ENCODE measurements at places on chromosomes 16 and 17.

GRCh38 chr17:73356561-73357170 is 44.9 kb upstream of the CDC42EP4 start:
- no peak for ATAC-seq

- ATAC-seq = no peak
Measured at GRCh38 chr17:56679115-56679776, 85.7 kb downstream of the NOG start.

- ATAC-seq = no peak
Measured at GRCh38 chr16:88761830-88762229, 23.2 kb downstream of the PIEZO1 start.

DNA sequence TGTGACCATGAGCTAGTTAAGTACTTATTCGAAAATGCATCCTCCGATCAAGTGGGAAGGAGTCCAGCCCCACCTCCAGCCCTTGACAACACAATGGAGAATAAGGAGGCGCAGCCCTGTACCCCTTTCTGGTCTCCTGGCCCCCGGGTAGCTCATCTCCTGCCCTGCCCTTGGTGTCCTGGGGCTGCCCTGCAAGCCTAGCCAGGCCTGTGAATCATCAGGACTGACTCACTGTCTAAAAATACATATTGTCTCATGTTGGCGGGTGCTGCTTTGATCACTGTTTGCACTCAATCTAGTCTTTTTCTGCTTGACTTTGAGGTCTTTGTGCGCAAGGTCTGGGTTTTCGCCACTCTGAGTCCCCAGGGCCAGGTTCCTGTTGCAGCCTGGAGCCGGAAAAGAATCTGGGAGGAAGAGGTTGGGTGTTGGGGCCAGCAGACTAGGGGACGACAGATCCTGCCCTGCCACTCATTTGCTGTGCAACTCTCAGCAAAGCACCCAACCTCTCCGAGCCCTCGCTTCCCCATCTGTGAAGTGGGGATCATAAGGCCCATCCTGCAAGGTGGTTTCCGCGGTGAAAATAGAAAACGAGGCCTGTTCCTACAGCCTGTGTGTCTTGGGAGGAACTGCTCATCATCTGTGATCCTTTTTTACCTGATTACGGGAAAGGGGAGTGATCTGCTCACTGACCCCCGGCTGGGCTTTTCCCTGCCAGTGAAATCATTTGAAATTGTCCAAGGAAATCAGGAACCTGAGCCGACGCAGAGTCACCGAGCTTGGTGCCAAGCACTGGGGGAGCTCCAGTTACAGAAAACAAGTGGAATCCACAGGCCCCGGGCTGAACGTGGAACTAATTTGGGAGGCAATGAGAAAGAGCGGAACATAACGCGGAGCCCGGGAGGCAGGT is 230.4 kb downstream of the PARN start:
- peak; percentile 66 for ATAC-seq

DNA sequence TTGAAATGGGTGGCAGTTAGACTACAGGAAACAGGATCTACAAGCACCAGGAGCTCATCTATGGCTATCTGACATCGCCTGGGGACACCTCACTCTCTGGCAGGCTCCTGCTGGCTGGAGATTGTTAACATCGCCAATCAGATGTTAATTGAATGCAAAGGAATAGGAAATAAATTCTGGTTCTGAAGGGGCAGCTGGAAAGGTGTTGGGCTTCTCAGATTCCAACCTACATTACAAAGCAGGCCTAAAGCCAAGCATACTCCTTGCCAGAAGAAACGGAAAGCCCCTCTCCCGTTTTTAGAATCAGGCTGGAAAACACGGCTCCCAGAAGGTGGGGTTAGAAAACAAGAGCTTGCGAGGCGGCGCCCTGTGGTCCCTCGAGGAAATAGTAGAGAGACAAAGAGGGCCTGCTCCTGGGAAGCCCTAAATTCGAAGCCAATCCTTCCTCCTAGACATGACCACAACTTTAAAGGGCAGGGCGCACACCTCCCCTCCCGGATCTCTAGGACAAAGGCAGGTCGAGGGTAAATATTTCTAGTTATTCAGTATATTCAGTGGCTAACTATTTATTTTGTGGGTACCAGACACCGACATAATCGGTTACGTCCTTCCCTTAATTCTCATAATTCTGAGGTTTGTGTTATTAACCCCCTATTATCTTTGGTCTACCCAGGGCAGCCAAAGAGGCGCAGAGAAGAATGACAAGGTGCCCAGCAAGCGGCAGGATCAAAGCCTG is 763 bp upstream of the TOM1L1 start:
- no peak for ATAC-seq

GRCh38 chr17:65181237-65182061 is 44.3 kb downstream of the RGS9 start:
- peak; percentile 85 for ATAC-seq

- no peak for ATAC-seq
Measured at GRCh38 chr16:17219991-17220390, 250.8 kb downstream of the XYLT1 start.

- ATAC-seq = no peak
Measured at GRCh38 chr16:3145660-3146059, 10.8 kb downstream of the ZNF213 start.

GRCh38 chr17:40873801-40874200 is 6.8 kb upstream of the KRT12 start:
- no peak for ATAC-seq

DNA sequence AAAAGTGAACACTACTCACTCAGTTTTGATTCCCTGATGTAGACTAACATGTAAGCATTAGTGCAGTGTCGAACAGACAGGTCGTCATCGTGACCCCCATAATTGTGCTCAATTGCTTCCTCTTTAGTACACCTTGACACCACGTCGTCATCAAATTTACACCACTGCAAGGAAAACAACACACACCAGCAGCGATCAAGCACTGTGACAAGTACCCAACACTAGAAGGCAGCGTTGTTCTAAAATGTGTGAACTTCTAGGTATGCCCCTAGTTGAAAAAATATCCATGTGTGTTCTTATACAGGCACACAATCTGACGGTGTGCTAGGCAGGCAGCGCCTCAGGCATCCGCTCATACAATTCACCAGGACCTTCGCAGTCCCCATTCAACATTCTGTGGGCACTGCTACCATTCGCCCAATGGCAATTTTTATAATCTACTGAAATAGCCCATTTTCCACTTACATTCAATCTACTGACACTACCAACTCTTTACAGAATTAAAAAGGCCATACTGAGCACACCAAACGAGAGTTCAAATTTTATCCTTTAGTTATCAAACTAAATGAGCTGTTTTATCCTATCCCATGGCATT is 23.1 kb downstream of the LITAFD start:
- peak; percentile 68 for ATAC-seq

DNA sequence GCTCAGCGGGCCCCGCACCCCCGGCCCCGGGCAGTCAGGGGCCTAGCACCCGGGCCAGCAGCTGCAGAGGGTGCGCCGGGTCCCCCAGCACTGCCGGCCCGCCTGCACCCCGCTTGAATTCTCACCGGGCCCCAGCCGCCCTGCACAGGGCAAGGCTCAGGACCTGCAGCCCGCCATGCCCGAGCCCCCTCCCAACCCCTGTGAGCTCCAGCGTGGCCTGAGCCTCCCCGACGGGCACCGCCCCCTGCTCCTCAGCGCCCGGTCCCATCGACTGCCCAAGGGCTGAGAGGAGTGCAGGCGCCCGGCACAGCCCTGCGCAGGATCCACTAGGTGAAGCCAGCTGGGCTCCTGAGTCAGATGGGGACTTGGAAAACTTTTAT is 1.7 kb upstream of the BRCA1 start:
- no peak for ATAC-seq

DNA sequence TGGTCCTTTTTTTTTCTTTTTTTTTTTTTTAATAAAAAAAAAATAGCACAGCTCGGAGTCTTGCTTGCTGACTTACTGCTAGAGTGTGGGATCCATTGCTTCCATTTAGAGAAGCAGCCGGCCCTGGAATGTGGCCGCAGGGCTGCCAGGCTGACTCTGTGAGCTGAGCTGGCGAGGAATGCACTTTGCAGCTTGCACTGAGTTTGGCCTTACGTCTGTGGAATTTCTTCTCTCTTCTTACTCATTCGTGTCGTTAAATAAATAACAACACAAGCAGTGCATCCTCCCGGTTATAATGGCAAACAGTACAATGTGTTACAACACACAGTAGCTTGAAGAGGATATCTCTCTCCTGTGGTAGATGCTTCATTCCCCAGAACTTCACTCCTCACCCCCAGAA is 69.2 kb downstream of the PRKCB start:
- no peak for ATAC-seq

DNA sequence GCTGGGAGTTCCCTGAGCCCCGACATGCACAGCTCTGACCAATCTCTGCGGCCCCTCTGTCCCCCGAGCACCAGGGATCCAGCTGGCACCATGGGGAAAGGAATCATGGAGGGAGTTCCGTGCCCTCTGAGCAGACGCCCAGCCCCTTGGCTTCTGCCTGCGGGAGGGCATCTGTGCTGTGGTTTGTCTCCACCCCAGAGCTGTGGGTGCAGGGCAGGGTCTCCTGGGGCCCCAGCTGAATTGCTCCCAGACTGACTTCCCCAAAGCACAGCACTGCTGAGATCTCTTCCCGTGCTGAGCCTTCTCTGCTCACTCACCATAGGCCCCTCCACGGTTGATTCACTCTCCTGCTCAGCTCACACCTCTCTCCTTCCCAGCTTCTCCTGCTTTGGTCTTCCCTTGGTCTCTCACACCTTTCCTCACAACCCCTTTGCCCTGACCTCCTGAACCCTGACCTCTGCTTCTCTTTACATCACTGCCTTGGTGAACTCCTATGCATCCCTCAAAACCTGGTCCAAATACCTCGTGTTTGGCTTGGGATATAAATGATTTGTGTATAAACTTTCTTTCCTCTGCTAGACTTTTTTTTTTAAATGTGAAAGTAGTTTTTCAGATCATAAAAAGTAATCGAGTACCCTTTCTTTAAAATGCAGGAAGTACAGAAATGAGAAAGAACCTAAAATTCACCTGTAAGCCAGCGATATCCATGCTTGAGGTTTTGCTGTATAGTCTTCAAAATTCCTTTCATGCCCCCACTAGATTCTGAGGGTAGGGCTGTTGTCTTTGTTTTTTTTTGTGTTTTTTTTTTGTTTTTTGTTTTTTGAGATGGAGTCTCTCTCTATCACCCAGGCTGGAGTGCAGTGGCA is 265.3 kb downstream of the SEC14L1 start:
- ATAC-seq = no peak

DNA sequence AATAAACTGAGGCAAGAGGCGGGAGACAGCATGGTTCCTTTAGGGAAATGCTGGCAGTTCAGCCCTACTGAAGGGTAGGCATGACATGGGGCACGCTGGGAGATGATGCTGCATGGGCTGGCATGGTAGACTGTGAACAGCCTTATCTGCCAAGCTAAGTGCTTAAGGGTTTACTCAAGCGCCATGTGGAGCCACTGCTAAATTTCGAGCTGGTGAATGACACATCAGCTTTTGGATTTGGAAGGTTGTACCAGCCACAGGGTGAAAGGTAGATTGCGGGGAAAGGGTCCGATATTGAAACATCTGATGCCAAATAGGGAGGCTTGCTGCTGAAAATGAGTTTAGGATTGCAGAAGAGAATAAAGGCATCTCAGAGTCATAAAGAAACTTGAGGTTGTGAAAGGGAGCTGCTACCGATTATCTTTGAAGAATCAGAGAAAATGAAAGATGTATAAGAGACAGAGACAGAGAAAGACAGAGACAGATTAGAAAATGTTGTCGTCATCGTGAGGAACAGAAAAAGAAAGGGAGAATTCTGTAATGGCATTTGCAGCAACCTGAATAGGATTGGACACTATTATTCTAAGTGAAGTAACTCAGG is 16.3 kb downstream of the PIK3R5 start:
- peak; percentile 83 for ATAC-seq

DNA sequence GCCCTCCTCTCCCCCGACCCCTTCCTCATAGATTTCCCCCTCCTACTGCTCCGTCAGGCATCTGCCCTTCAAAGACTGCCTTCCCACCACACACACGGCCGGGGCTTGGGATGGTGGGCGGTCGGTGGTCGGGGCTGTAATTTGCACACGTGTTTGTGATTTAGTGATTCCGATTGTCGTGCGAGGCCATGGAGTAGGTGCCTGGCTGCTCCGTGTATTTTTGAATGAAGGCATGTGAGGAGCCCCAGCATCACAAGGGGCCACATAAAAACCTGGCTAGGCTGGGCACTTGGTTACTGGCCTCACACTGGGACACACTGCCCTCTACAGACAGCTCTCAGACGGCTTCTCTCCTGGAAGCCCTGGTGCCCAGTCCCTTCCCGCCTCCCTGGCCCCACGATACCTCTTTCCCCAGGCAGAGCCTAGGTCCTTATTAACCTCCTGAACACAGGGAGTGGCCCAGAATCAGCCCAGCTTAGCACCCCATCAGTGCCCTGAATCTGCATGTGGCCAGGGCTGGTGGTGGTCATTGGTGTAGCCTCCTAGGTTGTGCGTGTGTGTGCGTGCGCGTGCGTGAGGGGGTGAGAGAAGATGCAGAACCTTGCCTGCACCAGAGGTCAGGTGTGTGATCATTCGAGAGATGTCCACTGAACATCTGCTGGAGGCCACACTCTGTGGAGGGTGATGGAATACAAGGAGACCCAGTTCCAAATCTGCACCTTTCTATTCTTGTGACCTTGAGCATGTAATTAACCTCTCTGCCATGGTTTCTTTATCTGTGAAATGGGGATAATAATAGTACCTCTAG is 1.3 kb upstream of the SOCS1 start:
- peak; percentile 27 for ATAC-seq

DNA sequence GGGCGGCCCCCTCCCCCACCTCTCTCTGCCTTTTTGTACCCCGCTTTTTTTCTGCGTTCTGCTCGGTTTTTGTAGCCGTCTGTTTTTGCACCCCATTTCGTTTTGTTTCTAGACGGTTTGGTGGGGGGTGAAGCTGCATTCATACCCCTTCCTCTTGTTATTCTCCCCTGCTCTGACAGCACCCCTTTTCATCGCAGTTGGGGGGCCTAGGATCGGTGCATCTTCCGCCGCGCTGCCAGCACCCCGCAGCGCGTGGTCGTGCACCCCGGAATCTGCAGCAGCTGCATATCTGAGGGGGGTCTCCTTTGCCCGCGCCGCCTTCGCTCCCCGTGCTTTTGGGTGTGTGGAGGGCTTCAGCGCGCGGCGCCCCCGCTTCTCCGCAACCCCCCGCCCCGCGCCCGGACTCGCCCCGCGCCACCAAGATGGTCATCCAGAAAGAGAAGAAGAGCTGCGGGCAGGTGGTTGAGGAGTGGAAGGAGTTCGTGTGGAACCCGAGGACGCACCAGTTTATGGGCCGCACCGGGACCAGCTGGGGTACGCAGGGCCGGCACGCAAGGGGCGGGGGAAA is 455 bp downstream of the ATP1B2 start:
- ATAC-seq = no peak

GRCh38 chr16:81816351-81816750 is 37.3 kb downstream of the PLCG2 start:
- ATAC-seq = no peak

- ATAC-seq = peak; percentile 21
Measured at GRCh38 chr17:8185582-8186445, 4.2 kb downstream of the BORCS6 start.
